Neuronal stem cell (in vitro differentiated cells): ENCODE measurements at places on chromosomes 7 and 10.
A peak's percentile ranks its signal among the peaks of the same experiment; 100 is the strongest.

DNA sequence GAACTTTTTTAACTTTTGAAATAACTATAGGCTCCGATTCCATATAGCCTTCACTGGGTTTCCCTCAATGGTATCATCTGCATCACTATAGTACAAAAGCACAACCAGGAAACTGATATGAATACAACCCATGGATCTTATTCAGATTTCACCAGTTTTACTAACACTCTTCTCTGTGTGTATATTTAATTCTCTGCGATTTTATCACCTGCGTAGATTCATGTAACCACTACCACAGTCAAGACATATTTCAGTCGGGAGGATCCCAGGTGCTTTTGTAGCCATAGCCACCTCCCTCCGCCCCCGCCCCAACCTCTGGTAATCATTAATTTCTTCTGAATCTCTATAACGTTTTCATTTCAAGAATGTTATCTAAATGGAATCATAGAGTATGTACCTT is 82.8 kb upstream of the C7orf33 start:
- no peak for DNase-seq

DNA sequence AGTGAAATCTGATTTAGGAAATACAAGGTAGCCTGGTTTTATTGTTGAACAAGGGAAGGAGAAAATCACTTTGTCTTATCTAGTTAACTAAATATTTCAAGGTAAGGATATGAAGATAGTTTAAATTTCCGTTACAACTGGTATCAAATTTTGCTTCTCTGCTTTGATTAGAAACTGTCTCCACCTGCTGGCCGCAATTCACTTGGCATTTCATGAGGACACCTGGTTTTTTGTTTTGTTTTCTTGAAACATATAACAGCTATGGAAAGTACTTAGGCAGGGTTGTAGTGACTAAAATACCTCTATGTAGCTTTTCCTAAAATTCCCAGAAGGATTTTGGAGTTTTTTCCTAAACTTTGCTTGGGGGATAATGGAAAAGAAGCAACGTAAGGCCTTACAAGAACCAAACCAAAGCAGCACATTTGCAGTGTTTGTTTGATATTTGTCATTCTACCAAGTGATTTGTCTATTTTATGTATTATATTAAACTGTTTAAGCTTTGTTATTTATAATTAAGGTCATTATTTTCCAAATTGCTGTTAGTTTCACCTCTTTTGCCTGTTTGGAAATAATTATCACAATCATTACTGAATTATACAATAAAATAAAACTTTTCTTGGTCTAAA is 73.6 kb downstream of the AHCYL2 start:
- peak; percentile 26 for DNase-seq

GRCh38 chr10:46537309-46537708 is 19.1 kb downstream of the GPRIN2 start:
- DNase-seq: no peak

DNA sequence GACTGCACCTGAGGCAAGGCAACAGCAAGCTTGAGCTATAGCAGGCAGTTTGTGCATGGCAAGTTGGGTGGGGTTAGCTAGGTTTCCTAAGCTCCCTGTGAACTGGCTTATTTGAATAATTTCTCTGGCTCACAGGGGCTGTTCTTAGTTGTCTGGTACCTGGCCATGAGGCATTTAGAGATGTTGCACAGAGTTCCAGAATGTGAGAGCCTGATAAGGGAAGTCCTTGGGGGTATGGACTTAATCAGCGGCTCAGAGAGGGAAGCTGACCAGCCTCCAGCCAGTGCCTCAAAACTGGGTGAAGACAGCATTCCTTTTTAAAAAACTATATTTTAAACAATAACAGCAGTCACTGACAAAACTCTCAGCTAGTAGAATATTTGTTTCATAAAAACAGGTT is 307.4 kb downstream of the FZD1 start:
- DNase-seq: no peak

GRCh38 chr10:90642136-90642535 is 215.7 kb downstream of the HTR7 start:
- DNase-seq: no peak

DNA sequence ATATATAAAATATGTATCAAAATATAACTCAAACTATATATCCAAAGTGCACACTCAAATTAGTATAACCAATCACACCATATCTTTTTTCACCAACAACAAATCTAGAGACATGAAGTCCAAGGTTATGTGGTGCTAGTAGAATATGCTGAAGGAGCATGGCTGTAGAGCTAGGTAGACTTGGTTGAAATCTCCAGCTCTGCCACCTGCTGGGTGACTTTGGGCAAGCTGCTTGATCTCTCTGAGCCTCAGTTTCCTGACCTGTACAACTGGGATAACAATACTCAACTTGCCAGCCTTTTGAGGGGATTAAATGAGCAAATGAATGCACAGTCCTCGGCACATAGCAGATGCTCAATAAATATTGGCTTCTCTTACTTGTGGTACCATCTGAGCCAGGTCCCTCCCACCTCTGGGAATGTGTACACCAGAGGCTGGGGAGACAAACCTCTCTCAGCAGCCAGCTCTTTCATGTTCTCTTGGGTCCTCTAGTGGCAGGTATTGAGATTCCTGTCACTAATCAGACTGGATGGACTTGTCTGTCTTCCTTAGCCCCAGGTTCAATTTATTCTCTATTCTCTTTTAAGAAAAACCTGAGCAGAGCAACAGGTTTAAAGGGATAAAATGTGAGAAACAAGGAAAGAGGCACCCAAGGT is 94.3 kb upstream of the PDE1C start:
- DNase-seq: peak; percentile 5

DNA sequence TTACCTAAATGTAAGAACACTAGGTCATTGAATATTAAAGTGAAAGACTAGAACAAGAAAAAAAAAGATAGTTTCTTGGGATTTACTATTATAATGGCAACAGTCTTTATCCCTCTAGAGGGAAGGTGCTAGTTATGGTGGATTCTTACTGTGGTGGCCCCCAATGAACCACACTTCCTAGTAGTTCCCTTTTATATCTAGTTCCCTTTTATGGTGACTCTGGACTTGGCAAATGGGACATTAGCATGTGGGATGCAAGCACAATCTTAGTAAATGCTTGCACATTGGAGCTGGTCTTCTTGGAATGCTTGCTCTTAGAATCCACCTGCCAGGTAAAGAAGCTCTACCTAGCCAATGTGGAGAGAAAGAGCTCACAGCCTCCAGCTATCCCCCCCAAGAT is 430.2 kb downstream of the LRMDA start:
- DNase-seq: no peak

GRCh38 chr10:6064119-6064518 is 2.0 kb upstream of the IL2RA start:
- no peak for DNase-seq

DNA sequence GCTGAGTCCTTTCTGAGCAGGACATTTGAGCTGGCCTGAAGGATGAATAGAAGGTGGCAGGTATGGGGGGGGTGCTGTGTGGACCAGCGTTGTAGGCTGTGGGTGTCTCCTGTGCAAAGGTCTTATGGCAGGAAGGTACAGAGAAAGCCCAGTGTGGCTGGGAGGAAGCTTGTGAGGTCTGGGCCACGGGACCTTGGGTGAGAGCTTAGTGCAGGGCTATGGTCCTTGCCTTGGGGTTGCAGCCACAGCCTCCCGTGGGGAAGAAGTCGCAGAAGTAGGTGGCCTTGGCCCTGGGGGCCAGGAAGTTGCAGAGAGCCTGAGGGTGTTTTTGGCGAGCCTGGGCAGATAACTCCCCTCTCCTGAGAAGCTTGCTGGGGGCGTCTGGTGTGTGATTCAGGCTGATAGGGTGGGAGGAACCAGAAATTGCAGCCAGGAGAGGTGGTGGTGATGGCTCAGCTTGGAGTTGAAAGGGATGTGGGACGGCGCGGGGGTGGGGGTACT is 172.0 kb upstream of the TNRC18 start:
- DNase-seq: no peak

- no peak for DNase-seq
Observed at GRCh38 chr10:118692872-118693271, 61.9 kb downstream of the CACUL1 start.

GRCh38 chr7:38655833-38656774 is 24.9 kb upstream of the AMPH start:
- no peak for DNase-seq

GRCh38 chr10:71736570-71736952 is 17.0 kb upstream of the C10orf105 start:
- no peak for DNase-seq

GRCh38 chr7:91941450-91941849 is 788 bp downstream of the AKAP9 start:
- peak; percentile 21 for DNase-seq
